ENCODE measurements at places on chromosomes 3 and 15. TPM values are rescaled to one million over a fixed set of nuclear protein-coding genes. Genes with fewer than 3 reads are reported as not detected.

DNA sequence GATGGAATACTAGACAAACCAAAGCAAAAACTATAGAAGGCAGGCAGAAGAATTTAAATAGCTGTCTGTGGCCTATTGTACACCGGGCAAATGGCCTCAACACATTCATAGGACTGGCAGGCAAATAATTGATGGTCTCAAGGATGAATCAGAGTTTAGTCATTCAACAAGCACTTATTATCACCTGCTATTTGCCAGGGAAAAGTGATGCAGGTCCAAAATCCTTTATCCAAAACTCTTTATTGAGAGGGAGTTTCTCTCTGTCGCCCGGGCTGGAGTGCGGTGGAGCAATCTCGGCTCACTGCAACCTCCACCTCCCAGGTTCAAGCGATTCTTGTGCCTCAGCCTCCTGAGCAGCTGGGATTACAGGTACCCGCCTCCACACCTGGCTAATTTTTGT lies 2.3 kb downstream of the EIF2AK4 start:
- no peak for DNase-seq

- no peak for DNase-seq
Measured at GRCh38 chr3:99066863-99067262, 165.4 kb upstream of the DCBLD2 start.

TMEM212 gene
- polyA plus RNA-seq = not detected

DNA sequence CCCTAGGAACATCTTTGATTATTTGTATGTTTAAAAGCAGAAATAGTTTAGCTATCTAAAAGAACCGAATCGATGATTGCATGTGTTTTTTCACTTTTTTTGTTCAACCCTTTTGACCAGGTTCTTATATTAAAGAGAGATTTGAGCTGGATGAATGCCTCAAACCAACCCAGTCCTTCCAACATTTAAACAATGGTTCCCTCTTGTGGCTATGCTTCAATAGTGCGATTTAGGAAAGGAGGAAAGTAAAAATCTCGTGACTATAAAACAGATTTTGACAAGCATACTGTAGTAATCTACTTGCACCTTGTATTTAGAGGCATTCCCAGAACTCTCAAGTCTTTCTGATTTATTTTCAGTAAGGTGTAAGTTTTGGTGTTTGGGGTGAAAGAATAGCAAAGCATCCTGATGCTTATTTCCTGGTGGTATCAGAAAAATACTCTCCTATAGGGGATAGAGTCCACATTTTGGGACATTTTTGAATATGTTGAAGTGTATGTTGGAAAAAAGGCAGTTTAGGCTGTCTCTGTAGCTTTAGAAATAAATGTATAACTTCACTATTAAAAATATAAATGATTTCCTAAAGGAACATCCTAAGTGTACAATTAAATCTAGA lies 159.6 kb upstream of the KCNH8 start:
- DNase-seq = no peak

DNA sequence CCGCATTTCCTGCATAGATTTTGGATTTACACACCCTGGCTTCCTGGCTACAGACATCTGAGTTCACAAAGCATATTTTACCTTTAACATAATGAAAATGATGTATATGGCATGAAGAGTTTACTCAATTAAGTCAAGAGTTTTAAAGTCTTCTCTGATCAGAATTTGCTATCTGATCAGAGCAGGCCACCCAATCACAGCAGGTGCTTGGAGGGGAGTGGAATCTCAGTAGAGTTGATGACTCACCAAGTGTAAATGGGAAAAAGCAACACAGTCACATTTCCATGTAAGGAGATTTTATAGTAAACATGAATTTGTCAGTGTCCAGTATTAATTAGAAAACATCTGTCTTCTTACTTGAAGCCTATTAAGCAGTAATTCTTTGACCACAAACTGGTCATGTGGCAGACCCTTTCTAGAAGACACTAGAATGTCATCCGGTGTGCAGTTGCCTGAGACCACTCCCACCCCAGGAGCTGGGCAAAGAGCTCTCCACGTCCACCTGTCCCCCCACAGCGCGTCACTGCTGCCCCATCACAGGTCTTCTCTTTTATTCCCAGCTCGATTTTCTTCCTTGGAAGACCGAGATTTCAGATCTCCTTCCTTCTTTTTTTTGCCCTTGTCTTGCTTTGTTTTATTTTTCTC lies 10.8 kb downstream of the MESD start:
- DNase-seq = no peak

SPINK8 gene
- not detected for polyA plus RNA-seq

- DNase-seq = no peak
Measured at GRCh38 chr3:122932251-122932967, 95.2 kb downstream of the SEMA5B start.

GRCh38 chr3:53498806-53499641 lies 4.6 kb downstream of the CACNA1D start:
- no peak for DNase-seq

- no peak for DNase-seq
Measured at GRCh38 chr3:158272081-158272480, 162.2 kb downstream of the RSRC1 start.

CPN2 gene
- not detected for polyA plus RNA-seq

COL6A5 gene
- not detected for polyA plus RNA-seq

DNA sequence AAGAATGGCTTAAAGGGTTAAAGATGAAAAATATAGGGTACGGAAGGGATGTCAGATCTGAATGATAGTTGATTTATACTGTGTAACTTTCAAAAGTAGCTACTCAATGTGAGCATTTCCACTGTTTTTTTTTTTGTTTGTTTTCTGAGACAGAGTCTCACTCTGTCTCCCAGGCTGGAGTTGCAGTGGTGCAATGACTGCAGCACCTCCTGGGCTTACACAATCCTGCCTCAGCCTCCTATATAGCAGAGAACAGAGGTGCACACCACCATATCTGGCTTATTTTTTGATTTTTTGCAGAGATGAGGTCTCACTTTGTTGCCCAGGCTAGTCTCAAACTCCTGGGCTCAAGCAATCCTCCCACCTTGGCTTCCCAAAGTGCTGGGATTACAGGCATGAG lies 9.9 kb upstream of the PXK start:
- no peak for DNase-seq

ACTRT3 gene
- 0.69 TPM for polyA plus RNA-seq

- no peak for DNase-seq
Measured at GRCh38 chr3:107543666-107544065, 20.9 kb downstream of the BBX start.

DNA sequence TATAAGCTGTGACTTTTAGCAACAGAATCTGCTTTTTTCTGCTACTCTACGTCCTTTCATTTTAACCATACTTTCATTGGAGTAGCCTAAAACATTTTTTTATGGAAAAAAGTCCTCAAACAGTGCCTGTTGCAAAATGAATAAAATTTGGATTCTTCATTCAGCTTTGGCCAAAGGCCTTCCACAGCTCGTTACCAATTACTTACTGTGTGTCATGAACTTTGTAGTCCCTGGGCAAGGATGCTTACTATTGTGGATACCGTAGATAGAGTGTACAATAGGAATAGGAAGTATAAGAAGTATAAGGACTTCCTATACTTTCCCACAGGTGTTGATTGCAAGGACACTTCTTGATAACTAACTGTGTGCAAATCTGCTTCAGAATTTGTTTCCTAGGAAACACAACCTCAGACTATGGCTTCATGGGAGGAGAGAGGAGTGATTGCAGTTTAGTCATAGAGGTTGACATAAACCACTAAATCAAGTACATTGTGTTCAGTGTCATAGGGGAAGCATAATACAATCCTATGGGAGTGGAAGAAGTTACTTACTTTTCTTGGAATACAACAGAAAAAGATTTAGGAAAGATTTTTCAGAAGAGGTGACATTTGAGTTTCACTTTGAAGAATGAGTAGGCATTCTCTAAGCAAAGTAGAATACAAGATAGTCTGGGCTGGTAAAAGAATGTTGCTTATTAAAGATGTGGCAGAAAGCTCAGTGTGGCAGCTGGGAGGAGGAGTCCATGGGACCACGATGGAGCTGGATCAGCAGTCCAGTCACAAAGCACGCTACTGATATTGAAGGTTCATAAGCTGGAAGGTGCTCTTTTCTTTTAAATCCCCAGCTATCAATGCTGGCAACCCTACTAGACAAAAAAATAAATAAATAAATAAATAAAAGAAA lies 309.7 kb upstream of the TPRG1 start:
- no peak for DNase-seq

GRCh38 chr3:109050591-109051167 lies 67.3 kb downstream of the MORC1 start:
- no peak for DNase-seq

TRH gene
- not detected for polyA plus RNA-seq

ASTE1 gene
- polyA plus RNA-seq = 6.2 TPM

GRCh38 chr15:71755092-71755970 lies 55.0 kb upstream of the NR2E3 start:
- DNase-seq = no peak

- no peak for DNase-seq
Measured at GRCh38 chr15:92932946-92933649, 33.0 kb downstream of the CHD2 start.

- DNase-seq = no peak
Measured at GRCh38 chr3:179819379-179819778, 166.5 kb downstream of the USP13 start.

DNA sequence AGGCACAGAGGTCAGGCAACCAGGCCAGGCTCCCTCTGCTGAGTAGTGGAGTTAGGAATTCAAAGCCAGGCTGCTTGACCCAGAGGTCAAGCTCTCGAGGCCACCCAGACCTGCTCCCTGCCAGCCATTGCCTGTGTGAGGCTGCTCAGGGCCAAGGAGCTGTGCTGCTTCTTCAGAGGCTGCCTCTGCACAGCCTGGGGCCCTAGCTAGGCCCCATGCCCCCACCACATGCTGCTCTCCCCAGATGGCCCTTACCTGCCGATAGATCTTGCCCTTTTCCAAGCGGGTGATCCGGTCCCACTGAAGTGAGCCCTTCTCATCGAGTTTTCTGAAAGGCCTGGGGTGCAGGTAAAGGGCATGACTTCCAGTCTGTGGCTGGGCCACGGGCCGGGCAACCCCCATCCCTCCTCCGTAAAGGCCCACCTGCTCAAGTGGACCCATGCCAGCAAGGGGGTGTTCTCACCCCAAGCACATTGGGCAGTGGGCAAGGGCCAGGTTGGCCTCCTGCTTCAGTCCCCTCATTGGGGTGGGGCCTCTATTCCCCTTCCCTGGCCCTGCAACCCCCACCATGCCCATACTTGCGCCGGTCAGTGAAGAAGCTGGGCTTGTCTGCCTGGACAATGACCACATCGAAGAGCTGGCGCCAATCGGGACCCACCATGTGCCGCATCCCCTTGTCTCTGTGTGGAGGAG lies 6.5 kb downstream of the NT5DC2 start:
- DNase-seq = peak; percentile 64

DNA sequence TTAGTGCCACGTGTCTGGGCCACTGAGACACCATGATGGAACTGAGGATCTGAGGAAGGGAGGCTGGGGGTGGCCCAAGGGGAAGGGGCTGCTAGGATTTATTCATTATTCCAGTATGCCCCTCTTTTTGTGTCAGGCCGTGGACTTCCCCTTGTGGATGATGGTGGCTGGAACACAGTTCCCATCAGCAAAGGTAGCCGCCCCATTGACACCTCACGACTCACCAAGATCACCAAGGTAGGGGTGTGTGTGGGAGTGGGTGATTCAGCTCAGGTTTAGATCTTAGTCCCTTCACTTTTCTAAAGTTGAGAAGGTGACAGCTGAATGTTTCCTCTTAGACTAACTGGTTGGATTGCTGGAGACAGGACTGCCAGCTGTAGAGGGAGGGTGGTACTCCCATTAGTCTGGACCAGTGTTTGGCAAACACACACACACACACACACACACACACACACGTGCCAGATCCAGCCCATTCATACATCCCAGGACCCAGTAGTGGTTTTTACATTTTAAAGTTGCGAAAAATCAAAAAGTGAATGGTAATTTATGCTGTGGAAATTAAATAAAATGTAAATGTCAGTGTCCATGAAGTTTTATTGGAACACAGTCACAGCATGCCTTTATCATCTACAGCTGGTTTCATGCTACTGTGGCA lies 11.4 kb downstream of the EIF4G1 start:
- DNase-seq = no peak

RPSA gene
- polyA plus RNA-seq = 1,714 TPM

ZNF445 gene
- 1.2 TPM for polyA plus RNA-seq

- DNase-seq = no peak
Measured at GRCh38 chr15:95928822-95929221, 401.7 kb upstream of the NR2F2 start.

STRIT1 gene
- not detected for polyA plus RNA-seq

CCR3 gene
- not detected for polyA plus RNA-seq
